ENCODE measurements at places on chromosomes 11 and 22. TPM values are rescaled to one million over a fixed set of nuclear protein-coding genes. Genes with fewer than 3 reads are reported as not detected.

DNA sequence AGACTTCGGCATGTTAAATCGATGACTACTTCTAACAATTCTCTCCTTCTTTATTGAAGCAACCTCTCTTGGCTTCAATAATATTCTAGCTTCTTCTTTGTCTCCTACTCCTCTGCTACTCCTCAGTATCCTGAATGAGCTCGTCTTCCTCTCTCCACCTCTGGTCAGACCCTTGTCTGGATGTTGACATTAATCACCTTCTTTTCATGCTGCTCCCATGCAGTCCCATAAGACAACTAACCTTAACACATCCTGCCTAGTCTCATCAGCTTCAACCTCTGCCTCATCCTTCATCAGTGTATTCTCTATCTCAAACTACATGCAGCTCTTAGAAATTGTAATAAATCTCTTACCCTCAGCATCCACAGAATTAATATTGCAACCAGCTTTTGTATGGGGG, 695.6 kb downstream of the CNTN5 start:
- H3K27ac ChIP-seq = no peak overlapping the region
- H3K36me3 ChIP-seq = no peaks in the 10 kb centered on the region
- DNase-seq = no peak
- no peaks in the 10 kb centered on the region for H3K4me1 ChIP-seq

GRCh38 chr11:116310226-116310625, 462.6 kb downstream of the BUD13 start:
- H3K4me1 ChIP-seq = no peaks in the 10 kb centered on the region
- no peak for DNase-seq
- peaks cover 5% of the 10 kb centered on the region for H3K27me3 ChIP-seq

Gene MS4A3
- not detected for total RNA-seq

DNA sequence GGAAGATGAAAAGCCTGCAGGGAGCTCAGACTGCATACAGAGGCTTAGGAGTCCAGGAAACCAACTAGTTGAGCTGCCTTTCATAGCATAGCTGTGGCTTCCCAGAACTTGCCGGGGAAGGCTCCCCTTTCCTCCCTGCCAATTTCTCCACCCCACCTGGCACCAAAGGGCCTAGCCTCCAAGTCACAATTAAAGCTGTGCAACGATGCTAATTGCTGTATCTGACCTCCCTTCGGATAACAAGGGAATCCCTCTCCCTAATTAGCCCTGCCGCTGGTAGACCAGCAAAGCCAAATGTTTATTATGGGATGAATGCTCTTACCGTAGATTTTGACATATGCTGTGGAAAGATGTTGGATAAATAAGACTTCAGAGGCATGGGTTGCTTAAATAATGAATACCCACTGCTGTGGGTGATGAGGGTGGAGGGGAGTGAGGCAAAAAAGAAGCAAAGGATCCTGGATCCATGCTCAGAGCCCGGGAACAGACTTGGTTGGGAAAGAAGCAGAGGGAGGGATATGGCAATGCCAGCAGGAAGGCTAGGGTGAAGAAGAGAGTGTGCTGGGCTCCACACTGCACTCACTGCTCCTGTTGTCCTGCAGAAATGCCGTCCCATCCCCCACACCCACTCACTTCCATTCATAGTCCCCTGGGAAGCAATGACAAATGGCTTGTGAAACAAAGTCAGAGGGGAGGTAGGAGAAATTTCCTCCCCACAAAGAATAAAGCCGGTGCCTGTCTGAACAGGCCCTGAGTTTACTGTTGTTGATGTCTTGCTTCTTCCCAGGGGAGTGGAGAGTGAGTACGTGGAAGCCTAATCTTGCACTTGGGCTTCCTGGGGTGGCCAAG, 608.1 kb upstream of the CADM1 start:
- no peaks in the 10 kb centered on the region for H3K27me3 ChIP-seq
- no peaks in the 10 kb centered on the region for H3K4me1 ChIP-seq
- no peak overlapping the region for H3K27ac ChIP-seq
- no peak for DNase-seq

- H3K27ac ChIP-seq = no peak overlapping the region
- DNase-seq = no peak
Observed at GRCh38 chr11:111059726-111060125, 185.8 kb upstream of the POU2AF2 start.

Gene UCP3
- 5.4 TPM for total RNA-seq

Gene DGCR6
- 2.5 TPM for total RNA-seq

GRCh38 chr22:17077255-17077654, 7.5 kb upstream of the IL17RA start:
- DNase-seq = no peak
- H3K4me1 ChIP-seq = peaks cover 39% of the 10 kb centered on the region
- peaks cover 18% of the 10 kb centered on the region for H3K27me3 ChIP-seq
- H3K27ac ChIP-seq = no peak overlapping the region
- no peaks in the 10 kb centered on the region for H3K36me3 ChIP-seq

Gene AIFM3
- total RNA-seq = not detected

Gene XKR3
- 0.23 TPM for total RNA-seq

Gene CD44
- 385 TPM for total RNA-seq

Gene OR52I2
- not detected for total RNA-seq

DNA sequence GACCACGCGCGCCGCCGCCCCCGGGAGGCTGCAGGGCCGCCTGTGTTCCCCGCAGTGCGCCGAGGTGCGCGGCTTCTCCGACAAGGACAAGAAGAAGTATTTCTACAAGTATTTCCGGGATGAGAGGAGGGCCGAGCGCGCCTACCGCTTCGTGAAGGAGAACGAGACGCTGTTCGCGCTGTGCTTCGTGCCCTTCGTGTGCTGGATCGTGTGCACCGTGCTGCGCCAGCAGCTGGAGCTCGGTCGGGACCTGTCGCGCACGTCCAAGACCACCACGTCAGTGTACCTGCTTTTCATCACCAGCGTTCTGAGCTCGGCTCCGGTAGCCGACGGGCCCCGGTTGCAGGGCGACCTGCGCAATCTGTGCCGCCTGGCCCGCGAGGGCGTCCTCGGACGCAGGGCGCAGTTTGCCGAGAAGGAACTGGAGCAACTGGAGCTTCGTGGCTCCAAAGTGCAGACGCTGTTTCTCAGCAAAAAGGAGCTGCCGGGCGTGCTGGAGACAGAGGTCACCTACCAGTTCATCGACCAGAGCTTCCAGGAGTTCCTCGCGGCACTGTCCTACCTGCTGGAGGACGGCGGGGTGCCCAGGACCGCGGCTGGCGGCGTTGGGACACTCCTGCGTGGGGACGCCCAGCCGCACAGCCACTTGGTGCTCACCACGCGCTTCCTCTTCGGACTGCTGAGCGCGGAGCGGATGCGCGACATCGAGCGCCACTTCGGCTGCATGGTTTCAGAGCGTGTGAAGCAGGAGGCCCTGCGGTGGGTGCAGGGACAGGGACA, 2.7 kb downstream of the NLRP6 start:
- H3K36me3 ChIP-seq = peaks cover 8% of the 10 kb centered on the region
- H3K27me3 ChIP-seq = peaks cover 9% of the 10 kb centered on the region
- H3K4me3 ChIP-seq = peak overlapping the region; percentile 88
- peaks cover 66% of the 10 kb centered on the region for H3K4me1 ChIP-seq

GRCh38 chr11:64409707-64410403, 50.9 kb downstream of the RPS6KA4 start:
- H3K4me3 ChIP-seq = no peak overlapping the region
- H3K4me1 ChIP-seq = no peaks in the 10 kb centered on the region
- H3K27ac ChIP-seq = no peak overlapping the region
- no peak for DNase-seq
- H3K27me3 ChIP-seq = no peaks in the 10 kb centered on the region
- no peaks in the 10 kb centered on the region for H3K36me3 ChIP-seq

DNA sequence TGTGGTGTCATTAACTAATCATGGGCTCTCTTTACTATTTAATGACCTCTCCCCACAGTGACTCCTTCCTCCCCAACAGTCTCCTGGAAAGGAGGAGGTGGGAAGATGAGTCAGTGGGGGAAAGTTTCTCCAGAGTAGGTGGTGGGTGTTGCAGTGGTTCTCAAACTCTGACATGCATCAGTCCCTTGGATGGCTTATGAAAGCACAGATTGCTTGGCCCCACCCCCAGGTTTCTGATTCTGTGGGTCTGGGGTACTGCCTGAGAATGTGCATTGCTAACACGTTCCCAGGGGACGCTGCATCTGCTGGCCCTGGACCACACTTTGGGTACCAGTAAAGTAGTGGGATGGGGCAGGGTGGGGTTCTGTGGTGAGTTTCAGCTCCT, 9.8 kb downstream of the CD82 start:
- H3K4me3 ChIP-seq = peak overlapping the region; percentile 80
- no peaks in the 10 kb centered on the region for H3K27me3 ChIP-seq
- H3K36me3 ChIP-seq = peaks cover 13% of the 10 kb centered on the region
- H3K4me1 ChIP-seq = peaks cover 88% of the 10 kb centered on the region

DNA sequence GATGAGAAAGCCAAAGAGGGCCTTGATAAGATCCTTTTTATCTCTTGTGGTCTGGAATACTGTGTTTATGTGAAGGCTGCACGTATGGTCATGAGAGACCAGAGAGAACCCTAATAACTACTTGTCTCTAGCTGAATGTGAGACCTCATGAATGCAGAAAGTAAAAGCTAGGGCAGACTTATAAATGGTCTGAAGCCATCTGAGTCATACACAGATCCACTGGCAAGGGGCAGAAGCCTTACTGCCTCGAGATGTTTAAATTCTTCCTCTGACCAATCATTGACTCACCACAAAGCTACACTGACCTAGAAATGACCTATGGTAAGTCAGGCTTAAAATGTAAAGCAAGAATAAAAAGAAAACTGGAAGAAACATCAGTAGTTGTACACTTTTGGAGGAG, 22.7 kb upstream of the OR4B1 start:
- H3K27ac ChIP-seq = no peak overlapping the region
- peaks cover 11% of the 10 kb centered on the region for H3K36me3 ChIP-seq
- no peak overlapping the region for H3K4me3 ChIP-seq
- peaks cover 18% of the 10 kb centered on the region for H3K4me1 ChIP-seq

Gene SLC22A9
- total RNA-seq = not detected

DNA sequence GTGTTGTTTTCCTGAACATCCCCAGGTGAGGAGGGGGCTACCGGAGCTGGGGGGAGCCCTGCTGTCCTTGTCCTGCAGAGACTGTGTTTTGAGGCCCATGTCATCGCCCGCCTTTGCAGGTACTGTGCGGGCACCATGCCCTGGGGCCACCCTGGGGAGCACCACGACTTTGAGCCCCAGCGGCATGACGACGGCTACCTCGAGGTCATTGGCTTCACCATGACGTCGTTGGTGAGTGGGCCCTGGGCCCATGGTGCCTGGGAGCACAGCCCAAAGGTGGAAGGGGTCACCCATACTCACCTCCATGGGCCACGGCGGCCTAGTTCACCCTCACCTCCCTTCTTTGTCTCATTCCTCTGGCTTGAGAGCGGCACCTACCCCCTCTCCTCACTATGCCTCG, 6.7 kb upstream of the MDK start:
- no peak overlapping the region for H3K27ac ChIP-seq
- no peaks in the 10 kb centered on the region for H3K27me3 ChIP-seq
- H3K4me3 ChIP-seq = no peak overlapping the region
- H3K36me3 ChIP-seq = peaks cover 11% of the 10 kb centered on the region
- DNase-seq = no peak
- no peaks in the 10 kb centered on the region for H3K4me1 ChIP-seq

DNA sequence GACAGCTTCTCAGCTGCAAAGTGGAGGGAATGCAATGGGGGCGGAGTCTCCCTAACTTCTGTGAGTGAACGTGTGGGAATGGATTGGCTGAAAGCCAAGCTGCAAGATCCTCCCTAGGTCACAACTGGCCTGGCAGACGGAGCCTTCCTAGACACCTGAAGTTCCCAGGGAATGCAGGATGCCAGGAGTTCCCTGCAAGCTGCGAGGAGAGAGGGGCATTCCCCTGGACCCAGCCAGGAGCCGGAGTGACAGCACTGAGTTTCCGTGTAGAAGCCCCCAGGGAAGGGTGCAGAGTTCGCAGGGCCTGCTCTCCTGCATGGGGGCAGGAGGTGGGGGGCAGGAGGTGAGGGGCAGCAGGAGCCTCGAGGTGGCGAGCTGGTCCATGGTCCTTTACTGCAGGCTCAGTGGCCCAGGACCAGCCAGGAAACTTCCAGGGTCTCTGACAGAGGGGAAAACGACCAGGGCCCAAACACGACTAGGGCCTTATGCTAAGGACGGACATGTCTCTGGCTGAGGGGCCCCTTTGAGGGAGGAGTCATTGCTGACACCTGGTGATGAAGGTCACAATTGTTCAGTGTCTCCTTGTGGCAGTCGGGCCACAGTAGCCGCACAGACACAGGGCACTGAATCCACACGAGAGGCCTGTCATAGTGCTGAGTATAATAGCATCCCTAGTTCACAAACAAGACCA, 141.4 kb downstream of the FBXO7 start:
- peaks cover 4% of the 10 kb centered on the region for H3K27me3 ChIP-seq
- H3K27ac ChIP-seq = no peak overlapping the region
- no peak overlapping the region for H3K4me3 ChIP-seq
- H3K4me1 ChIP-seq = no peaks in the 10 kb centered on the region
- DNase-seq = no peak
- no peaks in the 10 kb centered on the region for H3K36me3 ChIP-seq

Gene TMEM86A
- total RNA-seq = 1.0 TPM

GRCh38 chr11:20105427-20105826, 54.8 kb downstream of the DBX1 start:
- H3K36me3 ChIP-seq = no peaks in the 10 kb centered on the region
- no peak for DNase-seq
- H3K27ac ChIP-seq = no peak overlapping the region
- no peaks in the 10 kb centered on the region for H3K4me1 ChIP-seq
- no peak overlapping the region for H3K4me3 ChIP-seq
- no peaks in the 10 kb centered on the region for H3K27me3 ChIP-seq

GRCh38 chr11:57417056-57417455, 9.9 kb downstream of the SLC43A3 start:
- H3K27ac ChIP-seq = peak overlapping the region; percentile 34
- no peak for DNase-seq
- no peaks in the 10 kb centered on the region for H3K27me3 ChIP-seq
- peaks cover 87% of the 10 kb centered on the region for H3K4me1 ChIP-seq
- H3K36me3 ChIP-seq = peaks cover 66% of the 10 kb centered on the region
- no peak overlapping the region for H3K4me3 ChIP-seq

DNA sequence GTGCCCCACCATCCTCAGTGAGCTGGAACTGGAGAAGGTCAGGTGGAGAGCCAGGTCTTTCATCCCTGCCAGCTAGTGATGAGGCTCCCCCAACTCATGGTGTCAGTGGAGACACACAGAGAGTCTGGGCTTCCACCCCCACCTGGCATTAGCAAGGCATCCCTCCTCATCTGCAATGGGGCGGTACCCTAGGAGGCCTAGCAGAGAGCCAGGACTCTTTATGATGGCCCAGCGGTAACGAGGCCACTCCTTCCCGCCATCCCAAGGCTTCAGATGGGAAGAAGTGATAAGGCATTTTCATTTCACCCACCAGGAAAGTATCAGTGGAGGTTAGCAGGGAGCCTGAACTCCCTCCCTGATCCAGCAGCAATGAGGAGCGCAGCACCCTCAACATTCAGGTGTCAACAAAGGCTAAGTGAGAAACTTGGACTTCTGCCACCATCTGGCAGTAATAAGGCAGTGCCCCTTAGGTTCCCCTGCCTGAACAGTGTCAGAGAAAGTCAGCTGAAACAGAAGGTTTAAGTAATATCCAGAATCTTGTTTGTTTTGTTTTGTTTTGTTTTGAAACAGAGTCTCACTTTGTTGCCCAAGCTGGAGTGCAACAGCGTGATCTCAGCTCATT, 40.5 kb upstream of the FBLN1 start:
- H3K36me3 ChIP-seq = peaks cover 3% of the 10 kb centered on the region
- peaks cover 11% of the 10 kb centered on the region for H3K27me3 ChIP-seq
- H3K27ac ChIP-seq = no peak overlapping the region
- no peaks in the 10 kb centered on the region for H3K4me1 ChIP-seq
- no peak for DNase-seq

All from activated T-cell treated with anti-CD3 and anti-CD28 coated beads, Interleukin-2, amount 50 U/mL, for 72 hours (primary cell).